ENCODE measurements at places on chromosomes 12 and 14. TPM values are rescaled to one million over a fixed set of nuclear protein-coding genes. Genes with fewer than 3 reads are reported as not detected.

DNA sequence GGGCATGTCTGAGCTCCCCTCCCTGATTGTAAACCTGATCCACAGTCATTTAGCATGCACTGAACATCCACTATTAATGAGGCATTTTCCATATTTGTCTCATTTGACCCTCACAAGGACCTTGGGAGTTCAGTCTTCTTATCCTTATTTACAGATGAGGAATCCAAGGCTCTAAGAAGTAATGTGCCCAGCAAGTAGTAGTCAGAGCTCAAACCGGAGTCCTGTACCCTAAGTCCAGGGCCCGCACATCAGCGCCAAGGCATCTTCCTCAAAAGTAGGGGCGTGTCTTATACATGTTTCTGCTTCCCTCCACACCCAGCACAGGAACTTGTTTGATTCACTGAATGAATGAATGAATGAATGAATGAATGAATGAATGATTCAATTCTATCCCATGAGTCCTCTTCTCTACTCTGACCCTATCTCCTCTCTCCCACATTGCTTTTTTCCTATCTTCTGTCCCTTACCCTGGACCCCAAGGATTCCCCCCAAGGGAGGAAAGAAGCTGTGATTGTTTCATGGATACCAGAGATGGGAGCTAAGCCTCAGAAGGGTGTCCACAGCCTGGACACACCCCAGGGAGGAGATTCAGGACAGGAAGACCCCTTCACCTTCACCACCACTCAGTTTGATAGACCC is 21.8 kb upstream of the KRT8 start:
- H3K4me3 ChIP-seq, result no peak overlapping the region
- peak overlapping the region; percentile 49 for H3K27ac ChIP-seq
- DNase-seq, result no peak
- no peaks in the 10 kb centered on the region for H3K4me1 ChIP-seq
- no peaks in the 10 kb centered on the region for H3K27me3 ChIP-seq

DNA sequence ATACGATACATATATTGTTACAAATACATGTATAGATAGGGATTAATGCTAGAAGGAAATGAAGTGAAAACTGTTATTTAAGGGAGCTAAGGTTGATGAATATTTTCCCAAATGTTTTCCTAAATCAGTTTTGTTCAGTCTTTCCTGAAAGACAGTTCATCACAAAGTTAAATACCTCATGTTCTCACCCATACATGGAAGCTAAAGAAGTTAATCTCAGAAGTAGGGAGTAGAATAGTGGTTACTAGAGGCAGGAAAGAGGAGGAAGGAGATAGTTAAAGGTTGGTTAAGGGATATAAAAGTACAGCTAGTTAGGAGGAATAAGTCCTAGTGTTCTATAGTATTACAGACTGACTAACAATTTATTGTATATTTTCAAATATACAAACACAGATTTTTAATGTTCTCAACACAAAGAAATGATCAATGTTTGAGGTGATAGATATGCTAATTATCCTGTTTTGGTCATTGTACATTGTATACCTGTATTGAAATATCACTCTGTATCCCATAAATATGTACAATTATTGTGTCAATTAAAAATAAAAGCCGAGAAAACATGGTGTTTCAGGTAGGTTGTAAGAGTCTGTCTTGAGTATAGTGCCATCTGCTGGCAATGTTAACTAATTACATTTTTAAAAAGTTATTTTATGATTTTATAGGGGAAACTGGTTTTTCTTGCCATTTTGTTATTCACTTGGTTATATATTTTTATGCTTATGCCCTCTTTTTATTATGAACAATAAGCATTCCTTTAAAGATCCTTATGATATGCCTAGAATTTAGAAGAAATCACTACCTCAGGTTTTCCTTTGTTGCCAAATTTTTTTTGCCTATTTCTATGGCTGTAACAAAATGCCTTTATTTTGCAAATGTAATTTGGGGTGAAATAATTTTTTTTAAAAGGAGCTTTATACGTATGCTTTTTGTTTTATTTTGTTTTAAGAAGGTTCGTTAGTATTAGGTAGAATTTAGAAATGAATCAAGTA is 26.9 kb downstream of the ZDHHC17 start:
- H3K4me1 ChIP-seq, result no peaks in the 10 kb centered on the region
- H3K36me3 ChIP-seq, result no peaks in the 10 kb centered on the region
- no peaks in the 10 kb centered on the region for H3K27me3 ChIP-seq
- H3K4me3 ChIP-seq, result no peak overlapping the region
- no peak overlapping the region for H3K27ac ChIP-seq

- no peak for DNase-seq
- H3K4me1 ChIP-seq, result peaks cover 4% of the 10 kb centered on the region
- no peak overlapping the region for H3K4me3 ChIP-seq
- no peak overlapping the region for H3K27ac ChIP-seq
These were observed 6.5 kb upstream of the LGALS3 start for GRCh38 chr14:55122440-55122986.

DNA sequence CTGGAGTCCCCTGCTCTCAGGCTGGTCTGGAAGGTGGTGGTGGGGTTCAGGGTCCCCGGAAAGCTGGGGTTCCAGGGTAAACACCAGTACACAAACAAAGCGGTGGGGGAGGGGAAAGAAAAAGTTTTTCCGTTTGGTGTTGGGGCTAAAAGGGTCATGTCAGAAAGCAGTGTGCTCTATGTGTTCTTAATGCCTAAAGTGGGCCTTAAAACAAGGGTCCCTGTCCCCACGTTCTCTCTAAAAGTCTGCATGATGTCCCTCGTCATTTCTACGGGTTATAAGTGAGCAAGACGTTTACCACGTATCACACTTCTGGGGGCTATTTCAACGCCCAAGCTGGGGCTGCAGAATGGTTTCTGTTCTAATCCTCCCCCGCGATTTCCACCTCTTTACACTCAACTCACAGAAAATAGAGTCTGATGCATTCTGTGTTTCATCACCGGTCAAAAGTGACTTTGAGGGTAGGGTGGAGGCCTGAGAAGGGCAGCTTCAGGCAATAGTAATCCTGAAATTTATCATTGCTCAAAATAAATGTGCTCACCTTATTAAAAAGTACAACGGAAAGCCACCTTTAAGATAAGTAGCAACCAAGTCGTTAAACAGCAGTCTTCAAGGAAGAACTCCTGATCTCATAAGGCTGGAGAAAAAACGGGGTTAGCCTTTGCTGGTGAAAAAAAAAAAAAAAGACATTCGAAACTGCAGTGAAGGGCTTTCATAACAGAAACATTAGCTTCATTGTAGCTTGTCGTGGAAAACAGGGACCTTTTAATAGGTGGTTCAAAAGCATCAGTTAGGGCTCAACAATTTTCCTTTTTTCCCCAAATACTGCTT is 63.9 kb upstream of the PTGR2 start:
- H3K4me3 ChIP-seq, result peak overlapping the region; percentile 89
- H3K4me1 ChIP-seq, result peaks cover 55% of the 10 kb centered on the region
- no peaks in the 10 kb centered on the region for H3K36me3 ChIP-seq
- peak overlapping the region; percentile 98 for H3K27ac ChIP-seq
- no peak for DNase-seq

DNA sequence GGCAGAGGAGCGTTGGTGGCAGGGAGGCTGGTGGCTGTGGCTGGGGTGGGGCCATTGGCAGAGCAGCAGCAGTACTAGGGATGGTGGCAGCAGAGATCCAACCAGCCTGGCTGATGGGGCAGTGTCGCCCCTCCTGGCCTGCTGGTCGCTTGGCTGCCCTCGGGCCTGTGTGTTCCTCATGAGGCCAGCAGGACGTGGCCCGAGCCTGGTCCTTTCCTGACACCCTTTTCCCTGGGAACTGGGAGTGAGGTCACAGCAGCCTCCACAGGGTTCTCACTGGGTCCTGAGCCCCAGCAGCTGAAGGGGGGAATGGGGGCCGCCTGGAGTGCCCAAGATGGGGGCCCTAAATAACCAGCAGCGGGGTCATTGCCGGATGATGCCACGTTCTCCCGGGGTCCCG is 46.1 kb downstream of the KIF26A start:
- no peak for DNase-seq
- H3K36me3 ChIP-seq, result no peaks in the 10 kb centered on the region
- H3K27me3 ChIP-seq, result no peaks in the 10 kb centered on the region

- no peaks in the 10 kb centered on the region for H3K27me3 ChIP-seq
- no peak overlapping the region for H3K27ac ChIP-seq
- H3K4me3 ChIP-seq, result no peak overlapping the region
- H3K4me1 ChIP-seq, result no peaks in the 10 kb centered on the region
- no peak for DNase-seq
These were observed 270.3 kb downstream of the NRXN3 start for GRCh38 chr14:78440356-78440894.

CFAP251 gene
- 3.4 TPM for total RNA-seq

DNA sequence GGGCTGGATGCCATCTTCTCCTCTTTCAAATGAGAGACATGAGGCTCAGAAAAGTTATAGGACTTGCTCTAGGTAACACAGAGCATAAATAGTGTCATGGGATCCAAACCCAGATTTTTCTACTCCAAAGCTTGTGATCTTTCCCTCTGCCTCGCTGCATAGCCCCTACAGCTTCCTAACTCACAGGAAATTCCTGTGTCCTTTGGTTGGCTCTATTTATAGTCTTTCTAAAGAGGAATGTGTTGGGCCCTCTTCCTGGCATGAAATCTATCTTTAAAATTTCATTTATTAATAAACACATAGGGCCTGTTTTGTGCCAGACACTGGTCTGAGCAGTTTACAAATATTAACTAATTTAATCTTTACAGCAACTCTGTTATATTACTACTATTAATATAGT is 9.8 kb upstream of the KCNA5 start:
- no peaks in the 10 kb centered on the region for H3K27me3 ChIP-seq
- DNase-seq, result no peak
- H3K4me1 ChIP-seq, result peaks cover 17% of the 10 kb centered on the region
- H3K36me3 ChIP-seq, result no peaks in the 10 kb centered on the region
- H3K27ac ChIP-seq, result peak overlapping the region; percentile 82

GRCh38 chr12:59517522-59517921 is 78.3 kb upstream of the SLC16A7 start:
- no peak overlapping the region for H3K4me3 ChIP-seq
- H3K27me3 ChIP-seq, result no peaks in the 10 kb centered on the region
- no peaks in the 10 kb centered on the region for H3K4me1 ChIP-seq
- H3K27ac ChIP-seq, result no peak overlapping the region

- no peaks in the 10 kb centered on the region for H3K4me1 ChIP-seq
- no peak overlapping the region for H3K4me3 ChIP-seq
- H3K27me3 ChIP-seq, result no peaks in the 10 kb centered on the region
- H3K27ac ChIP-seq, result no peak overlapping the region
- DNase-seq, result no peak
These were observed 52.2 kb downstream of the NDUFA12 start for GRCh38 chr12:94951071-94951934.

DNA sequence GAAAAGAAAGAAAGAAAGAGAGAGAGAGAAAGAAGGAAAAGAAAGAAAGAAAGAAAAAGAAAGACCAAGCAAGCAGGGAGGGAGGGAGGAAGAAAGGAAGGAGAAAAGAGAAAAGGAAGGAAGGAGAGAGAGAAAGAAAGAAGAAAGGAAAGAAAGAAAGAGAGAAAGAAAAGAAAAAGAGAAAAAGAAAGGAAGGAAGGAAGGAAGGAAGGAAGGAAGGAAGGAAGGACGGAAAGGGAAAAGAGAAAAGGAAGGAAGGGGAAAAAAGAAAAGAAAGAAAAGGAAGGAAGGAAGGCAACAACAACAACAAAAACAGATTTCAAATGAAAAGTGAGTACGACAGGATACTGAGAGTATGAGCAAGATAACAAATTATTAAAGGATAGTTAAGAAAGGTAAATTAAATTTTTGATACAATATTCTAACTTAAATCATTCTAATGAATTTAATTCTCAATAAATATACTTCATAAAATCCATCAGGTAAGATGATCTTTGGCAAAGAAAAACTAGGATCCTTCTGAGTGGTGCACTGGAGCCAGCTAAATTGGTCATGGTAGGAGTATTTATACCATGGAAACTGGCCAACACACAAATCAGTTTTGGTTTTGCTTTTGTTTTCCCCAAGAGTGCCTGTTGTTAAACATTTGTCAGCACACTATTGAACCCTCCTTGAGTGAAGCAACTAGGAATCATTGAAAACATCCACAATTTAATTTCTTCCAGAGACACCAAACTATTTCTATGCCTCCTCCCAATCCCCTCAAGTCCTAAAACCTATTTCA is 56.1 kb upstream of the DYRK2 start:
- no peaks in the 10 kb centered on the region for H3K36me3 ChIP-seq
- H3K4me3 ChIP-seq, result no peak overlapping the region
- peaks cover 11% of the 10 kb centered on the region for H3K4me1 ChIP-seq
- no peak overlapping the region for H3K27ac ChIP-seq
- no peaks in the 10 kb centered on the region for H3K27me3 ChIP-seq

GRCh38 chr12:19045426-19045825 is 84.1 kb upstream of the PLEKHA5 start:
- H3K27ac ChIP-seq, result no peak overlapping the region
- no peak for DNase-seq
- no peak overlapping the region for H3K4me3 ChIP-seq
- H3K27me3 ChIP-seq, result no peaks in the 10 kb centered on the region
- no peaks in the 10 kb centered on the region for H3K4me1 ChIP-seq
- no peaks in the 10 kb centered on the region for H3K36me3 ChIP-seq

TMEM229B gene
- 2.1 TPM for total RNA-seq

DNA sequence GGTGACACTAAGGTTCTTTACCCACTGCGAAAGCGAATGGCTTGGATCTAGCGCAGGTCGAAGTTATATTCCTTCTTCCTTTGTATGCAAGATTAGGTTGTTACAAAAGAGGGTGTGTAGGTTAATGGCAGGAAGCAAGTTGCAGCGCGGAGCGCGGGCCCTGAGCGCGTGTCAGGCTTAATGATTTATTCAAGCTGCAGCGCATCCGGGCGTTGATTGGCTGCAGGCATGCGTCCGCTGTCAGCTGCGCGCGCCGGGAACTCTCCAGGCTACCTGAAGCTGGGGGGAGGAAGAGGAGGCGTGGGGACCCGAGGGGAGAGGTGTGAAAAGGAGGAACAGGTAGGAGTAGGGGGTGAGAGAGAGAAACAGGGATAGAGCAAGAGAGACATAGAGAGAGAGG is 7.4 kb downstream of the ASCL1 start:
- no peaks in the 10 kb centered on the region for H3K27me3 ChIP-seq
- no peak for DNase-seq
- no peaks in the 10 kb centered on the region for H3K36me3 ChIP-seq
- H3K27ac ChIP-seq, result no peak overlapping the region
- no peaks in the 10 kb centered on the region for H3K4me1 ChIP-seq
- H3K4me3 ChIP-seq, result no peak overlapping the region

ZDHHC22 gene
- not detected for total RNA-seq

DNA sequence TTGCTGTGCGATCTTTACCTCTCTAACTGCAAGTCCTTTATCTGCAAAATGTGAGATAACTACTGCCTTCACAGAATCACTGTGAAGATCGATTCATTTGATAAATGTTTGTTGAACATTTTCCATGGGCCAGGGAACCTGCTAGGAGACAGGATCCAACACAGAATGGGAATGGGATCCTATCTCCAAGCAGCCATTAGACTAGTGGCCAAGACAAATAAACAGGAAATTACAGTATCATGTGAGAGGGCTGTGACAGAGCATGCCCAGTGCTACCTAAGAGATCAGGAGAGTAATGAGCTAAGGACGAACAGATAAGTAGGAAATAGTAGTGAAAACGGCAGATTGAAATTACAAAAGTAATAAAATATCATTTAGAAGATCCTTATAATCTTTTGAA is 105.7 kb downstream of the GRIN2B start:
- no peaks in the 10 kb centered on the region for H3K27me3 ChIP-seq
- DNase-seq, result no peak
- H3K36me3 ChIP-seq, result no peaks in the 10 kb centered on the region
- no peak overlapping the region for H3K27ac ChIP-seq
- H3K4me3 ChIP-seq, result no peak overlapping the region
- no peaks in the 10 kb centered on the region for H3K4me1 ChIP-seq

LEMD3 gene
- 21.8 TPM for total RNA-seq

GRCh38 chr12:132777614-132778013 is 16.0 kb upstream of the ANKLE2 start:
- no peak overlapping the region for H3K4me3 ChIP-seq
- no peak overlapping the region for H3K27ac ChIP-seq
- peaks cover 5% of the 10 kb centered on the region for H3K4me1 ChIP-seq
- H3K27me3 ChIP-seq, result no peaks in the 10 kb centered on the region
- peaks cover 84% of the 10 kb centered on the region for H3K36me3 ChIP-seq
